Anterior cingulate cortex (tissue), 58 donors: ENCODE measurements at places on chromosomes 12 and 14.

DNA sequence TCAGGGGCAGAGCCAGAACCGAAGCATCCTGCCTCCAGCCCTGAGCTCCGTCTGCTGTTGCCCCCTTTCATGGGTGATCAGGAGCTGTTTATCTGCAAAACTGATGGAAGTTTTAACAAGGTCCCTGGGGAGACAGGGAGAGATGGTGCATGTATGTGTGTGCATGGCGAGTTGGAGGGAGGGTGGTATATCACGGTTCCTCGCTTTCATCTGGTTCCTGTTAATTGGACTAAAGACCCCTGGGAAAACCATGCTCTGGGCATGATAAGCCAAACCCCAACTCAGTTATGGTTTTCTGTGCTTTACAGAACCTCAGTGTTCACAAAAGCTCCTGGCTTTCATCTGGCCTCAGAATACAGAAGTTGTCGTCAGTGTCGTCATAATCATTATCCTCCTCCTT, 133.6 kb downstream of the KSR2 start:
- no peak for DNase-seq

DNA sequence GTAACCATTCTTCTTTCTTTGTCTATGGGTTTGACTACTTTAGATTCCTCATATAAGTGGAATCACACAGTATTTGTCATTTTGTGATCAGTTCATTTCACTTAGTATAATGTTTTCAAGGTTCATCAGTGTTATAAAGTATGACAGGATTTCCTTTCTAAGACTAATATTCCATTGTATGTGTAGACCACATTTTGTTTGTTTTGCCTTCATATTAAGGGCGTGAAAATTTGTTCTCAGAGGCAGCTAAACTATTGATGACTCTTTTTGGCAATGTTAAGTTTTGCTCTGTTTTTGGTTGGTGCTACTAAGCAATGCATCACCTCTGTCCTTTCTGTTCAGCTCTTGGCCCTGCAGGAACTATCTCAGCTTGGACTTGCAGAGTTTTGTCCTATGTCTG, 1.7 kb upstream of the KLRG1 start:
- no peak for DNase-seq

DNA sequence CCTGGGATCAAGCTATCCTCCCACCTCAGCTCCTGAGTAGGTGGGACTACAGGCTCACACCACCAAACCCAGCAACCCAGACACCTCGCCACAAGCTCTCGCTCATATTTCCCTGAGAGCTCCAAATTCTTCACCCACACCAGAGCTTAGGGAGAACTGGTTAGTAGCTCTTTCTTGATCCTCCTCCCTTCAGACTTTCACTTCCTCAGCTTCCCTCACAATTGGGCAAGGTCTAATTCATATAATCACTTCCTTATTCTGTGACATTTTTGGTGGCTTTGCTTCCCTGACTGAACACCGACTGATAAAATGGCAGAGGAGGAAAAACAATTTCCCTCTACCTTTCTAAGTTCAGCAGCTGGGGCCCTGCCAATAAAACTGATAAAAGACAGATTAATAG, 88.5 kb downstream of the GXYLT1 start:
- no peak for DNase-seq

DNA sequence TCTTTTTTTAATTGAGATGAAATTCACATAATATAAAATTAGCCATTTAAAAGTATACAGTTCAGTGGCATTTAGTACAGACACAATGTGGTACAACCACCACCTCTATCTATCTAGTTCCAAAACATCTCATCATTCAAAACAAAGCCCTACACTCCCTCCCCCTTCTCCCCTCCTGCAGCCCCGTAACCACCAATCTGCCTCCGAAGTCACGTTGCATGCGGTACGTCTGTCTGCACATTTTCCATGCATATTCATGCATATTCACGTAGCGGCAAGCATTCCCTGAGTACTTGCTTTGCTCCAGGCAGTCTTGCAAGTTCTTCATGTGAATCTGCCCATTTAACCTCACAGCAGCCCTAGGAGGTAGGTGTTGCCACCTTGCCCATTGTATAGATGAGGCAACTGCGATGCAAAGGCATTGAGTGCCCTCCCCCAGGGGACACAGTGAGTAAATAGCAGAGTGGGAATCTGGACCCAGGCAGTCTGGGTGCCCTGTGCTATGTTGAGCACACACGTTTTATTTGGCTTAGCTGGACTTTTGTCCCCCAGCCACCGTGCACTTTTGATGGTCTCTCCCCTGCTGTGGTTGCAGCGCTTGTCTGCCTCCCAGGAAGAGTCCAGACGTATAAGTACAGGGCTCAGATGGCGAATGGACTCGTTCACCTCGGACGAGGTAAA, 43.4 kb downstream of the RIN3 start:
- no peak for DNase-seq

DNA sequence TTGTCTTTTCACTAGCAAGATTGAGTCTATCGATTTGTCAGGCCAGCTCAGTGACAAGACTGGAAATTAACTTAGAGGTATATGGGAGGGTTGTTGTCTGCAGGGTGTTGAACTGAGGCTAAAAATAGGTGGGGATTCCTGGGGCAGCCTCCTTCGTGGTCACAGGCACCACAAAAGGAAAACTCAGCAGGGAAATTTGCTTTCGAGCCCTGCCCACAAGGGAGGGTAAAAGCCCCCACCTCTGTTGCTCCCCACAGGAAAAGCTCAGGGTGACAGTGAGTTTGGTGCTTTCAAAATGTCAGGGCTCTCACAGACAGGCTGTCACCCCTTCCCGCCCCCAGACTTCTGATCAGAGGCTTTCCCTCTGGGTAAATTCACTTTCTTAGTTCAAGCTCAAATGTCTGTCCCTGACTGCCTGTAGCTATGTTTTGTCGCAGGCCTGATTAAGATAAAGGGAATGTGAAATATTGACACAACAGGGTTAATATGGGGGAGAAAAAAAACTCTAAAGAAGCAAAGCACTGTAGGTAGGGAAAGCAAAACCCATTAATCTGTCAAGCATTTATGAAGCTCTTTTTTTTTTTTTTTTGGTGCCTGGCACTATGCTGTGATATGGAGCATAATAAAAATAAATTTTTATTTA, 11.7 kb upstream of the NFKBIA start:
- no peak for DNase-seq

DNA sequence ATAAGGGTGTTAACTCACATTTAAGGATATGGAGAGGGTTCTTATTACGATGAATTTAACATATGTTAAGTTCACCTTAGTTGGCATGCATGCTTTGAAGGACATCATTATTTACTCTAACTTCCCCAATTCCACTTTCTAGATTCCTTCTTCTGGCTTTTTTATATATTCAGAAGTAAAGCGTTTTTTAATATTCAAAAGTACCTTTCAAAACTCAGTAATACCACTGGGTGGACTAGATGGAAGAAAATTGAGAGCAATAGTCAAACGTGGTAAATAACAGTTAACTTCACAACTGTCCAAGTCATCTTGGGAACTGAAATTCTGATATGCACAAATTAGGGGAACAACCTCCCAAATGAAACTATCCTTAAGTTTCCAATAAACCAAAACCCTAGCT, 9.1 kb downstream of the SINHCAF start:
- no peak for DNase-seq

DNA sequence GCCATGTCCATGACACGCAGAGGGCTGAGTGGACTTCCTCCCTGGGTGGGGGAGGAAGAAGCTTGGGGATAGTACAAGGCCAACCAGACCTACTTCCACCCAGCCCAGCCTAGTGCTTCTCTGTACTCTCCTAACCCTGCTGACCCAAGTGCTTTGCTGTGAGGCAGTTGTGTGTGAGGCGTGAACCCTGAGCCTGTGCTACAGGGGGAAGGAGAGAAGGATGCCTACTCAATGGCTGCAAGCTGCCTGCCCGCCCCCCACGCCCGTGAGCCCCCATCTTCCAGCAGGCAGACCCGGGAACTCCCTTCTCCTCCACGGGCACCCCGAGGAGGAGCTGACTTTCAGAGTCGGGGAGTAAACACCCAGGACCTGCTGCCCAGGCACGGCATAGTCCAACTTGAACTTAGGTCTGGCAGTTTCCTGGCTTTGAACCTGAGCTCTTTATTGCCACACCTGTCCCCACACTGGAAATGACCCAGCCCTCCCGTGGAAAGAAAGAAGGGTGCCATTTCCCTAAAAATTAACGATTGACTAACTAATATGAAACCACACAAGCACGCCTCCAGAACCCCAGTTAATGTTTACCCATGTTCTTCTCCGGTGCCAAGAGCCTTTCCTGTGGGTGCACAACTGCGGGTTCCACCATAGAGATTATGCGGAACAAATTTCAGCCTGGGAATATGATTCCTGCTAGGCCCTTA, 10.8 kb downstream of the ALDH2 start:
- no peak for DNase-seq

DNA sequence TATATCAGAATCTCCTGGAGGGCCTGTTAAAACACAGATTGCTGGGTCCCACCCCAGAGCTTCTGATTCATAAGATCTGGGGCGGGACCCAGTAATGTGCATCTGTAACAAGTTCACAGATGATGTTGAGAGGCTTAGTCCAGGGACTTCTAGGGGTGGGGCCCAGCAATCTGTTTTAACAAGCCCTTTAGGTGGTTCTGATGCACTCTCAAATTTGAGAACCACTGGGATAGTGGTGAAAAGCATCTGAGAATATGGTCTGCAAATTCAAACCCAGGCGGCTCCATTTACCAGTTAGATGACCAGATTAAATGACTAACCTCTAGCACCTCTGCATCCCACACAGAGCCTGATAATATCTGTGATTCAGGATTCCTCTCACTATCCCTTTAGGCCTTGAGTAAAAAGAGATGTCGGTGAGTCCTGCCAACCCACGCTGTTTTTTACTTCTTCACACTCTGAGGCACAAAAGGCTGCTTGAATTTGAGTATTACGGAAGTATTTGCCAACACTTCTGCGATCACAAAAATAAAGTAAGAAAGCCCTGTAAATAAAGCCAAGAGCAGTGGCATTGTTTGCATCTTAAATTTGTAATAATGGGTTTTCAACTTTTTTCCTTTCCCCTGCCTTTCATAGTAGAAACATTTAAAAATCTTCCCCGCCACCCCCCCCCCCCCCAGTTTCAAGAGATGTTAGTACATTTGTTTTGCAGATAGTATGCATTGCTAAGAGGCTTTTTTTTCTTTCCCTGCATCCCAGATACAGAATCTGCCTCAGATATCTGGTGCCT, 1.8 kb upstream of the FRS2 start:
- no peak for DNase-seq

GRCh38 chr12:9757433-9758025, 3.2 kb downstream of the CD69 start:
- DNase-seq: no peak

- DNase-seq: no peak
Measured at GRCh38 chr14:95204705-95205104, 47.4 kb upstream of the DICER1 start.

DNA sequence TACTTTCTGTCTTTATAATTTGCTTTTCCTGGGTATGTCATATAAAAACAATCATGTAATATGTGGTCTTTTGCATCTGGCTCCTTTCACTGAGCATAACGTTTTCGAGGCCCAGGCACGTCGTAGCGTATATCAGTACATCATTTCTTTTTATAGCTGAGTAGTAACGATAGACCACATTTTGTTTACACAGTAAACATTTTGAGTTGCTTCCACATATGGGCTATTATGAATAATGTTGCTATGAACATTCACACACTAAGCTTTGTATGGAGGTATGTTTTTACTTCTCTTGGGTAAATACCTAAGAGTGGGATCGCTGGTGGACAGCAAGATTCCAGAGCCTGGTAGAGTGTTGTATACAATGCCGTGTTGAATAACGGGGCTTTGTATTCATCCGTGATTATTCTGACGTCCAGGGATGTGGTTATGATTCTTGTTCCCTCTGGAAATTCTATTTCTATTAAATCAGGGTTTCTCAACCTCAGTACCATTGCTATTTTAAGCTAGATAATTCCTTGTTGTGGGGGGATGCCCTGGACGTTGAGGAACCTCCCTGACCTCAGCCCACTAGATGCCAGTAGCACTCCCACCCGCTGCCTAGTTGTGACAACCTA, 38.9 kb upstream of the CIT start:
- no peak for DNase-seq

DNA sequence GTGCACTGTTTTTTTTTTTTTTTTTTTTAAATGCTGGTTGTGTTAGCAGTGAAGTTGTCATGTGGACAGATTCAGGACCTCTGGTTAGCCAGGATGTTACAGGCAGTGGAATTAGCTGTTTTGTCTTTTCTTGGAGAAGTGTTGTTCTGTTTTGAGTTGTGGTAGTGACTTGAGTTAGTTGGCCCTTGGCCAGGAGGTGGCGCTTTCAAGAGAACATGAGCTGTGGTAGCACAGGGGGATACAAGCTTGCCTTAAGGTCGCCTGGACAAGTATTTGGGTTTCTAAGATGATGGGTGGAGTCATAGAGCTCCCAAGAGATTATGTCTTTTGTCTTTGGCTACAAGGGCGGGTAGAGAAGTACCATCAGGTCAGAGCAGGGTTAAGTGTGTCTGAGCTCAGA, 33.3 kb upstream of the CCDC198 start:
- no peak for DNase-seq

DNA sequence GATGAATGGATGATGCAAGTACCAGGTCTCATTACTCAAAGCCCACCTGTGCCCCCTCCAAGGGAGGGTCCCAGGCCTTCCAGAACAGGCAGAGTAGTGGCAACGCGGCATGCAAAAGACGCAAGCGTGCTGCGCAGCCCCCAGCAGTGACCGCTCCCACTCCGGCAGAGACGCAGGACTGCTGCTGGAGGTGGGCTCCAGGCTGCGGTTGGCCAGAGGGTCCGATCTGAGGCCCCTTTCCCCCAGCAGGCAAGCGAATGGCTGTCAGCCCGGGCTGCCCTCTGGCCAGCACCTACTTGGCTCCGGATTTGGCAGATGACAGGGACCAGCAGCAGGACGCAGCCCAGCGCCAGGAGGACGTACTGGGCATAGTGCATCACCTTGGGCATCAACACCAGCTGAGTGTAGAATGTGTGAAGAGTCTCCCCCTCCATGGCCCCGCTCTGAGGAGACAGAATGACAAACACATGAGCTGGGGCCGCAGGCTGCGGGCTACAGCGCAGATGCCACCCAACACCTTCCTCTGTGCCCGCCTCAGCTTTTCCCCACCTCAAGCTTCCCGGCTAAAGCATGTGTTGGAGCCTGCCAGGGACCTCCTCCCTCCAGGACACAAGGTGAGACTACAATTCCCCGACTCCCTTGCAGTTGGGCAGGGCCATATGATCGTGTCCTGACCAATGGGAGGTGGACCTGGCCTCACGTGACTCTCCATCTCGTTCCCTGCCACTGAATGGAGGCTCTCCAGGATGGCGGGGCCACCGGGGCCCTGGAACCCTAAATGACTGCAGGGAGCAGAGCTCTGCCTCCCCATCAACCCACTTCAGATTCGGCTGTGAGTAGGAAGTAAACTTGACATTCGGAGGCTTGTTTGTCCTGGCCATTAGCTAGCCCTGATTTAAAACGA, 77.4 kb downstream of the SCARB1 start:
- DNase-seq: peak; percentile 74

- peak; percentile 23 for DNase-seq
Measured at GRCh38 chr12:124556896-124557501, 10.4 kb downstream of the NCOR2 start.

DNA sequence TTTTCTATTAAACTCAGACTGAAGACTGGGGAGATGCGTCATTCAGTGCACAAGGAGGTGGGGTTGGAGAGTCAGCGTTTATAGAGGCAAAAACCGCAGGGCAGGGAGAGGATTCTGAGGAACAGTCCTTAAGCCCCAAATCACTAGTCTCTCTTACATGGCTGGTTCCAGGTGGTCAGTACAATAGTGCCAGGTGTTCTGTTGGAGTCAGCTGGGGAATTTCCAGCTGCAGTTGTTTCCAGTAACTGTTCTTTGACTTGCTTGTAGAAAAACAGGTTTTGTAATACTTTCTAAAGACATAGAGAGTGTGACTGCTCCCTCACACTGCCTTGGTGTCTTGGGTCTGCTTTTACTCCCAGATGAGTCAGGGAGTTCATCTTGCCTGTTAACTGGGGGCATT, 192.2 kb downstream of the TMTC3 start:
- no peak for DNase-seq

GRCh38 chr12:127861406-127861805, 405.6 kb upstream of the TMEM132C start:
- DNase-seq: no peak
